Effector memory CD8-positive, alpha-beta T cell (primary cell): ENCODE measurements at places on chromosomes 7 and 10.
A peak's percentile ranks its signal among the peaks of the same experiment; 100 is the strongest.

DNA sequence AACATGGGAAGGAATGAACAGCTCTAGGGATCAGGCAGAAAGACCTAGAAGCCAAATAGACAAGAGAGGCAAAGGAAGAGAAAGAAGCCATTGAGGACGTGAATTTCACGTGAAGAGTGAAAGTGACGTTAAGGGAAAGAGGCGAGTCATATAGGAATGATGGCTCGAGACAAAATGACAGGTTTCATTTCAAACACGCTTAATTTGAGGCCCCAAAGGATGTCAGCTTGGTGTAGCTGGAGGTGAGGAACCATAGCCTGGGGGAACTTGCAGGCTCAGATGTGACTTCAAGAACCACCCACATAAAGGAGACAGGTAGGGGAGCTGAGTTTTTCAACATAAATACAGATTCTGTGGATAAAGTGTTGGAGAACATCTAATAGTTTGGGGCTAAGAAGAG lies 84.3 kb upstream of the ATP6V0A4 start:
- no peak for DNase-seq

GRCh38 chr7:70597066-70597465 lies 534.9 kb upstream of the GALNT17 start:
- DNase-seq = no peak

DNA sequence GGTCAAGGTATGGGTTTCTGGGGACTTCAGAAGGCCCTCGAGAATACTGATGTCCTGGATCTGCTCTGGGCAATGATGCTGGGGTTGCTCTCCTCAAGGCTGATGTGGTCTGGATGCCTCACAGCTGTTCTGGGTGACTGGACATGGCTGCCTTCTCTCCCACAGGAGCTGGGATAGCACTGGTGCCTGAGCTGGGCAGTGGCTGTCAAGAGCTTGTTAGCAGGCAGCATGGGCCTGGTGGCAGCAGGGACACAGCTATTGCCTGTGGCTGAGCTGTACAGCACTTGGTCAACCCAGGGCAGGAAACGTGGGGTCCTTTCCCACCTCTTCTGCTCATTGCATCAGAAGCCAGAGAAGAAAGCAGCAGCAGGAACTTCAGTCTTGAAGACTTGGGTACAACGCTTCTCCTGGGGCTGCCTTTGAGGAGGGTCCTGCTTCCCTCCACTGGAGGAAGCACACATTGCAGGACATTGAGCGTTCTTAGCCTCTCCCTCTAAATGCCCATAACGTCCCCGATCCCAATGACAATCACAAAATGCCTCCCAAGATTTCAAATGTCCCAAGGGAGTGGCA lies 13.0 kb downstream of the ADCYAP1R1 start:
- no peak for DNase-seq

DNA sequence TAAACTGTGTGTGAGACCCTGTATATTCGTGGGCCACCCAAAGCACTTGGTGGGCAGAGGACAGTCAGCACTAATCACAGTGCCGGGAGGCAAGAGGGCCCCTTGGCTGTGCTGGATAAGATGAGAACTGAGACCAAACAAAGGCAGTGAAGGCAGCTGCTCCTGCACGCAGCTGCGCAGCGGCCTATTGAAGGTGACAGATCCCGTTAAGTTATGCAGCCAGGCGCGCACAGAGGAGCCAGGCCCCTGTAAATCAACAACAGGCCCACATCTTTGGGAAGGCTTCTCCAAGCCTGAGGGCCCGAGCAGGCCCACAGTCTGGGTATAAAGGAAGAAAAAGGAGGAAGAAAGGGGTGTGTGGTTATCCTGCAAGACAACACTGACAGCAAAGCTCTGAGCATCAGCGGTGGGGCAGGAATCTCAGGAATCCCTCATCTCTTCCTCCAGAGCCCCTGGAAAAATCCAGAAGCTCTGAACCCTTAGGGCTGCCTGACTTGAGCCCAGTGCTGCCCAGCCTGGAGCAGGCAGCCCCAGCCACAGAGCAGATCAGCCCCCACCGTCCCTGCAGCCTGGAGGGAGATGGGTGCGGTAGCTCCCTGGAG lies 154.2 kb downstream of the ARHGAP12 start:
- no peak for DNase-seq

GRCh38 chr7:25134358-25135010 lies 9.4 kb upstream of the CYCS start:
- no peak for DNase-seq

- no peak for DNase-seq
These were observed 155.2 kb upstream of the TPK1 start for GRCh38 chr7:144991041-144991440.

DNA sequence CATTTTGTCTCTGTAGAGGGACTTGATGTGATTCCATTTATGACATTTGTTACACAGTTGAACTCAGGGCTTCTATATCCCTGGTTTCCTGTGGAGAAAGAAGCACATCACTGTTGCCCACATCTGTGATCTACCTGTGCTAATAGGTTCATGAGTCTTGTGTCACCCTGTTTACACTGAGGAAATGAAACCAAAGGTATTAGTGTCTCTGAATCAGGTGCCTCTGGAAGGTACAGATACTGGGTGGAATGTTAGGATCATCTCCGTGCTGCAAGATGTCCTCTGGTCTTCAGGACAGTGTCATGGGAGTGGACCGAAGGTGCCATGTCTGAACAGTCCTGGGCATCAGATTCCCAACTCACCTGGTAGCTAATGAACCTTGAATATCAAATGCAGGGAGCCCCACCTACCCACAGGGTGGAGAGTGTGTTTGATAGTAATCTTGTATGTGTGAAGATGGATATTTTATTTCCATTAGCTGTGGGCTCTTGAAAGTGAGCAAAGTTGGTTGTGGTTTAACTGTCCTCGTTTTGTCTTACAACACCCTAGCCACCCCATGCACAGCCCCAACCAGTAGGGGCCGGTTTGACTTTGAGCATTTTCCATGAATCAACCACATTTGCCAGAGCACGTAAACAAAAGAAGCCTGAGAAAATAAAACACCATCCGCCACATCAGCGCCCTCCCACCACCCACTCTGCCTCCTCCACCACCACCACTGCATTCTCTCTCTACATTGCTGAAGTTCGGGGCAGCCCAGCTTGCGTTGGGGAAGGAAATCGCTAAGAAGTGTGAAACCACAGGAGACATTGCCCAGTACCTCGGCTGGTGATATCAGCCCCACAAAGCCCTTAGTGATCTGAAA lies 40.7 kb downstream of the TARP start:
- peak; percentile 84 for DNase-seq

DNA sequence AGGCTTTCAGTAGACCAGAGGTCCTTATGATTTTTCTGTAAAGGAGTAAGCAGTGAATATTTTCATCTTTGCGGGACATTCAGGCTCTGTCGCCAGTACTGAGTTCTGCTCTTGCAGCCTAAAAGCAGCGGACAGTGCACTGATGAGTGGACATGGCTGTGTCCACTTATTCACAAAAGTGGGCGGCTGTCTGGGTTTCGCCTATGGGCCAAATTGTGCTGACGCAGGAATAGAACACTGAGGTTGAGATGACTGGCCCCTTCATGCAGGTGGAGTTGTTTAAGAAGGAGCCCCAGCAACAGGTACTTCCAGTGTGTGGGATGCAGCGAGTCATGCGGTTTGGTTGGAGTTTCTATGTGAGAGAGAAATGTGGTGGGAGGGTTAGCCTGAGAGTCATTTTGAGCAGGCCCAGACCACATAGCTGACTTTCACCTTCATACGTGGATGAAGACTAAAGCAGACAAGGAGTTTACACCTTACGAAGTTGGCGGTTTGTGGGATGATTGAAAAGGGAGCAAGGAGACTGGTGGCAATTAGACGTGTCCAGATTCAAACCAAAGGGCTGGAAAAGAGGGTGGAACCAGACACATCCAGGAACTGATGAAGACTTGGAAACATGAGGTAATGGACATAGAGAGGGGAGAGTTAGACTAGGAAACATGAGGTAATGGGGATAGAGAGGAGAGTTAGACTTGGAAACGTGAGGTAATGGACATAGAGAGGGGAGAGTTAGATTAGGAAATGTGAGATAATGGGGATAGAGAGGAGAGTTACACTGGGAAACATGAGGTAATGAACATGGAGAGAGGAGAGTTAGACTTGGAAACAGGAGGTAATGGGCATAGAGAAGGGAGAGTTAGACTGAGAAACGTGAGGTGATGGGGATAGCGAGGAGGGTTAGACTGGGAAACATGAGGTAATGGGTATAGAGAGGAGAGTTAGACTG lies 38.2 kb downstream of the WDR37 start:
- no peak for DNase-seq

GRCh38 chr7:909358-910329 lies 33.3 kb downstream of the GET4 start:
- DNase-seq = peak; percentile 30

DNA sequence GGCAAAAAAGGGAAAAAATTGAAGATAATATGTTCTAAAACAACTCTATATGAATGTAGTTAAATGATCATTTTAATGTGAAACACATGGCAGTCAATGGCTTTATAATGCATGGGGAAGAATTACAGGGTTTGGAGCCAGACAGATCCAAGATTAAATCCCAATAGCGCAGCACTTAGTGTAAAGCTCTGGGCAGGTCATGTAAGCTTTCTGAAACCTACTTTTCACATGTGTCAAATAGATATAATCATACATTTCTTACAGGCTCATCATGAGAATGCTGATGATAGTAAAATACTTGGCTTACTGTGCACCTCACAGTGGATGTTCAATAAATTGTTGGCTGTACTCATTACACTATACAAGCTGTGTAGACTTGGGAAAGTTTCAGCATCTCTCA lies 48.0 kb upstream of the ZNF365 start:
- no peak for DNase-seq

DNA sequence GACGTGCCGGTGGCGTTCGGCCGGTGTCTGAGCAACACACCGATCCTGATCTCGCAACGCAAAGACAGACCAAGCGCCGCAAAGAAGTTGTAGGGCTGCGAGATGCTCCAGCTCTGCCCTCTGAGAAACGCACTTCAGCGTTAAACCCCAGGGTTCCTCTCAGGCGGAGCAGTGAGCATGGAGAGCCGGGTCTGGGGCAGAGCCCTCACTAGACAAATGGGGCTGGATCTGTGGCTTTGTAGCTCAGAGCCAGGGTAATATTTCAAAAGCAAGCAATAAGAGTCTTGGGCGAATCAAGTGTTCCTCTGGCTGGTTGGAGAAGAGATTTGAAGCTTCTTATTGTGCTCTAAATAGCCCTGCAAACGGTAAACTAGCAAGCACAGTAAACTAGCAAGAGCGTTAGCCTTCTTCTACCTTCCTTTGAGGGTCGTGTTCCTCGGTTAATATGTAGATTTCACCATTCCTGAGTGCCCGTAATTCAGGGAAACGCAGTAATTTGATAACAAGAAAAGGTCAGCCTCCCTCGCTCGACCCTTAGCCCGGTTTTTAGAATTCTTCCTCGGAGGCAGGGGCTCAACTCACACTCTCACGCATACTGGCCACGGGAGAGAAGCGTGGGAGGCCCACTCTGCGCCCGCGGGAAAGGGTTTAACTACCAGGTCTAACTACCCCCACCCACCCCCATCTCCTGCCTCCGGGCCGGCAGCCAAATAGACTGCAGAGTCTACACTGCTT lies 6.7 kb downstream of the SKAP2 start:
- no peak for DNase-seq

DNA sequence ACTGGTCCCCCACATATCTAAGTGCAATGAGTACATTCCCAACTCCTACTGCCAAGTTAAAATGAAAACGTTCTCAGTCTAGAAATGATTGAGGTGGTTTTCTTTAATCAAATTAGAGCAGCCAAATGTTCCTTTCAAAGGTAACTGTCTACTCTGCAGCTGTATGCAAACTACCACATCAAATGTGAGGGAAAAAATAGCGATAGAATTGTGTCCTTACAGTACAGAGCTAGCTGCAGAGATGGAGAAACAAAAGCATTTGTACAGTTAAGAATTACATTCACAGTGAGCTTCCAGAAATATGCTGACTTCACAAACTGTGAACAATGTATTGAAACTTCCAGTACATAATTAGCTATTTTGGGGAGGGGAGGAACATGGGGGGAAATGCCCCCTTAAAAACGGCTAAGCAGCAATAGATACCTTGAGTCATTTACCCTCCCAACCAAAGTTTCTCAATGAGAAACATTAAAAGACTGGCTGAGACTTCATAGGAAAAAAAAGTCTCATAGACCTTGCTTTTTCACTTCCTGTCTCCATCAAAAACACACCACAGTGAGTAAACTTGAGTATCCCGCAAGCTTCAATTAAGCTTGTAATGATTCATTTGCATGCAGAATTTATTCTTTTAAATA lies 22.9 kb downstream of the CDK6 start:
- no peak for DNase-seq

GRCh38 chr7:150949971-150950491 lies 28.1 kb downstream of the KCNH2 start:
- no peak for DNase-seq

DNA sequence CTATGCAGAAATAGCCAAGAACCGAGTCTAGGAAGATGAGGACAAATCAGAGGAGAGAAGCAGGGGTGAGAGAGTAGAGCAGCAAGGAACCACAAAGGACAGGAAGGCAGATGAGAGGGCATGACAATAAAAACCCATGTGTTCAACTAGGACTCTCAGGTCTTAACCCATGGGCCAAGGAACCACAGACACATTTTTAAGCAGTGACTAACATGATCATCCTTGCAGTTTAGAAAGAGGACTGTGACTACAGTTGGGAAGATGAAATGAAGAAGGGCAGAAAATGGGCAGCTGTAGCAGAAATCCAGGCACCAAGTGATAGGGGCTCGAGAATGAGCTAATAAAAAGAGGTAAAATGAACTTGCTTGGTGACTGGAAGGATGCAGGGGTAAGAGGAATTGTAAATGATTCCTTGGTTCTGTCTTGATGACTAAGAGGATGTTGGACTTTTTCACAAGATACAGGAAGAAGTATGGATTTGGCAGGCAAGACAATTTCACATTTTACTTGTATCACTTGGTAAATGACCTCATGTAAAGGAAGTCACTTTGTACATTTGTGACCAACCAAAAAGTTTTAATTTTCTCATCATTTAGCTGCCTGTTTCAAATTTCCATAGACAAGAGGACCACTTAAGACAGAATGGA lies 22.8 kb downstream of the SGMS1 start:
- no peak for DNase-seq

DNA sequence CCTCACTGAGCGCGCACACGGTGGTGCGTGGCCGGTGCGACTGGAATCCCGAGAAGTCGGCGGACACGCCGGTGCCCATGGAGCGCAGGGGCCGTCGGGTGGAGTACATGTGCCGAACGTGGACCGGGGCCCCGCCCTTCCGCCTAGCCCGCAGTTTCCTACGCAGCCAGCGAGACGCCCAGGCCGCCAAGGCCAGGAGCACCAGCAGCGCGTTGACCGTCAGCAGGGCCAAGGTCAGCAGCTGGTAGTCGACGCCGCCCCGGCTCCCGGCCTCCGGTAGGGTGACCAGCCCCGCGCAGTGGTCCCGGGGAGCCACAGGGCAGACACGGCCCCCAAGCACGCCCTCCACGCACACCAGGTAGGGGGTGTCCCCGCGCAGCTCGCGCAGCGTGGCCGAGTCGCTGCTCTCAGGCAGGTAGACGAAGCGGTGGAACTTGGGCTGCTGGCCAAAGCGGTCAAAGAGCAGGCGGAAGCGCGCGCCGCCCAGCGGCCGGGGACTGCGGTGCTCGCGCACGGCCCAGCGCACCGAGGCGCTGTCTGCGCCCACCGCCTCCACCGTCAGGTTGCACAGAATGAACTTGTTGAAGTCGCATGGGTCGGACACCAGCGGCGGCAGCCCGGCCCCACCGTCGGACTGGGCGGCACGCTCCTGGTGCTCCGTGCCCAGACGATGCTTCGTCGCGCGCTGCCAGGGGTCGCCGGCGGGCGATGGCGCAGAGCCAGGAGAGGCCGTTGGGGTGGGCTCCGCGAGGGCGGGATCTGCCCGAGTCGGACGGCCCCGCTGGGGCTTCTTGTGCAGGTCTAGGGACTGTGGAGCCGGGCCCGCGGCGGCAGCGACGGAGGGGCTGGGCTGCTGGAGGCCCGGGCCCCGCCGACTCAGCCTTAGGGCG lies 2.2 kb downstream of the TRIL start:
- DNase-seq = no peak
